Pons (tissue), 1 donor: ENCODE measurements at places on chromosomes 11 and 22.
A peak's percentile ranks its signal among the peaks of the same experiment; 100 is the strongest.

DNA sequence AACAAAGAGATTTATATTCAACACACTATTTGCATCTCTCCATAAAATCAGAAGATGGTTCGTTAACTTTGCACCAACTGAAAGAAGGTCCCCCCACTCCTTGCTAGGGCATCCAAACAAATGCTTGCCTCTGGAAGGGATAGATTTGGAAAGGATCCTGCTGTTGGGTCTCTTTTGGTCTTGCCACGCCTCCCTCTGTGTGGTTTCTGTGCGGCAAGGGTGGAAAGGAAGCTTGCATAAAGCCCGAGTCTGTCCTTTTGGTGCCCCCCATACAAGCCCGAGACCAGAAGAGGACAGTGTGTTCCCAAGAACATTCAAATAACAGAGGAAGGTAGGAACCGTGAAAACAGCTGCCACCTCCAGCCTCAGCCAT is 15.1 kb downstream of the SCGB1A1 start:
- DNase-seq, result no peak

DNA sequence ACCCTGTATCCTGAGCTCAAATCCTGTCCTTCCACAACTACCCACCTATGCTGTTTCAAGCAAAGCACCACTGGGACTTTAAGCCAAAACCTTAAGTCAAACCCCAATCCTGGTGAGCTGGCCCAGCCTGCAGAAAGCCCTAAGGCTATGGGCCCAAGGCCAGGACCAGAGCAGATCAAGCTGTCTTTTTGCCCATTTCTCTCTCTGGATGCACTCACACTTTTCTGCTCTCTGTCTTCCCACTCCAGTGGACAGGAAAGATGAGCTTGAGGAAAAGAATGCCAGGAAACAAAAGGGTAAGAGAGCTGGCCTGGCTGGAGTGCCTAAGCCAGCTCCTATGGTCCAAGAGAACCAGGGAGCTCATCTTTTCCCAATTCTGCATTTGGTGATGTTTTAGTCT is 284.3 kb upstream of the ISX start:
- DNase-seq, result no peak

- peak; percentile 81 for DNase-seq
Measured at GRCh38 chr11:59216641-59217564, 4.2 kb upstream of the MPEG1 start.

DNA sequence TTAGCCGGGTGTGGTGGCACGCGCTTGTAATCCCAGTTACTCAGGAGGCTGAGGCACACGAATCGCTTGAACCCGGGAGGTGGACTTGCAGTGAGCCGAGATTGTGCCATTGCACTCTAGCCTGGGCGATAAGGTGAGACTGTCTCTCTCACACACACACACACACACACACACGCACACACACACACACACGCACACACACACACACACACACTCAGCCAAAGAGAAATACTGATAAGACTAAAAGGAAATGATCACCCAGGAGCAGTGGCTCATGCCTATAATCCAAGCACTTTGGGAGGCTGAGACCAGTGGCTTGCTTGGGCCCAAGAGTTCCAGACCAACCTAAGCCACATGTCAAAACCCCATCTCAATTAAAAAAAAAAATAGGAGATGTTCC is 20.8 kb downstream of the HSPA8 start:
- DNase-seq, result no peak

GRCh38 chr11:133898770-133899115 is 53.4 kb upstream of the SPATA19 start:
- no peak for DNase-seq

DNA sequence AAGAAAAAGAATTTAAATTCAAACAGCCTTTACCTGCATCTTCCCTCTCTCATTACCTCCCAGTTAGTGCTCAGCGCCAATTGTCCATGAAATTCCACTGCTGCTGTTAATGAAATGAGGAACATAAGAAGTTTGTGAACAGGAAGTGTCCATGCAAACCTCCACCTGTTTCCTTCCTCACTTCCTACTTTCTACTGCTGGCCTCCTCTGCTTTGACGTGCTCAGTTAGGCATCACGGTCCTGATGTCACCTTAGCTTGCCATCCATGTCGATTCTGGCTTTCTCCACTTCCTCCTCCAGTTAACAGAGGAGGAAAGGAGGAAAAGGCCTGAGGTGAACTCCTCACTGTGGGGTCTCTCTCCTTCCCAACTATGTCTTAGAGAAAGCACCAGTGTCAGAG is 26.9 kb upstream of the HTR3A start:
- DNase-seq, result no peak

- no peak for DNase-seq
Measured at GRCh38 chr11:27949951-27950738, 157.8 kb downstream of the KIF18A start.

DNA sequence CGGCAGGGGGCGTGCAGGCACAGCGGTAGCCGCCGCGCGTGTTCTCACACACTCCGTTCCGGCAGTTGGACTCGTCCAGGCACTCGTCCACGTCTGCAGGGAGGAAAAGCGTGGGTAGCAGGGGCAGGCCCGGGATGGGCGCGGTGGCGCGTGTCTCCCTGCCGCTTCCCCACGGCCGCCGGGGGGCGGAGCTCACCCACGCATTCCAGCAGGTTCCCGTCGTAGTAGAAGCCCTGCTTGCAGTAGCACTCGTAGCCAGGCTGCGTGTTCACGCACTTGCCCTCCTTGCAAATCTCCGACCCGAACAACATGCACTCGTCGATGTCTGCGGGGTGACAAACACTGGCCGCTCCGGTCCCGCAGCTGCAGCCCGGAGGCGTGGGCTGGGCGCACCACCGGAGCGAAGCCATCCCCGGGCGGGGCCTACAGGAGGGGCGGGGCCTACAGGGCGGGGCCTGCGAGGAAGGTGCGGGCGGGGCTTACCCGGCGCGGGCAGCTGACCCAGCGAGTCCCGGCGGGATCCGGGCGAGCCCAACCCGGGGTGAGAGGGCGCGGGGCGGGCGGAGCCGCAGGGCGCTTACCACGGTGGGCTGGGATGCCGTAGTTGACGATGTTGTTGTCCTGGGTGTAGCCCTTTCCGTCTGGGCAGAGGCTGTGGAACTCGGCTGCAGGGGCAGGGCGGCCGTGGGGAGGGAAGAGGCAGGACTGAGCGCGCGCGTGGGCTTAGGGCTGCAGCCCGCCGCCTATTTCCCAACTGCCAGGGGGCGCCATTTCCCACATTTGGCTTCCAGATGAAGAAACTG is 15.6 kb downstream of the SCYL1 start:
- peak; percentile 80 for DNase-seq

GRCh38 chr11:132078264-132079076 is 708.1 kb downstream of the NTM start:
- DNase-seq, result peak; percentile 58

- DNase-seq, result no peak
Measured at GRCh38 chr11:85827748-85828639, 17.1 kb upstream of the SYTL2 start.

DNA sequence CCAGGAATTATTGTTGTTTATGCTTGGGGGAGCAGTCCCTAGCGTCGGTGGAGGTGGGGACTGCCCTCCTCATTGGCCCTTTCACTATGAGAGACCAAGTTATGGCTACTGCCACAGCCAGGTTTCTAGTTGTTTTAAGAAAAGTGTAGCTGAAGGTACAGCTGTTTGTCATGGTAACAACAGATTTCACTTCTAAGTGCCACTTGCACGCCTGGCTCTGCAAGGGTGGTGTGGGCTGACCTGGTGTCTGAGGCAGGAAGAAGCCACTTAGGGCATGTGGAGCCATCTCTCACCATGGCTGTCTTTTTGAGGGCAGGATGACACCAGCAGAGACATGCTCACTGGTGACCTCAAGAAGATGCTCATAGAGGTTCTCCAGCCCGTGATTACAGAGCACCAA is 46.3 kb upstream of the MPEG1 start:
- no peak for DNase-seq

- DNase-seq, result no peak
Measured at GRCh38 chr11:126776119-126776518, 224.5 kb downstream of the KIRREL3 start.

DNA sequence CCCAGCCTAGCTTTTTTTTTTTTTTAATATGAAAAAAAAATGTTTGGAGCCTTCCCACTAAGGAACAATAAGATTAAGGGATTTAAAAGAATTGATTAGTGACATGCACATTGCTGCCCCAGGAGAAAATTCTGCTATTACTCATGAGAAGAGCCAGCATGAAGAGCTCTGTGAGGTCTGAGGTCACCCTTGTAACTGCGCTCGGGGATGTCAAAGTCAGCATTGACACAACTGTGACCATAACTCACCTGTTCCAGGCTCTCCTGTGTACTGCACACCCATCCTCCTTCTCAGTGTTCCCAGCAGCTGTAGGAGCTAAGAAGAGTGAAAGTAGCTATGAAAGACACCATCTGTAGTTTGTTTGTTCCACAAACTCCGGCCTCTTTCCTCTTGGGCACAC is 109.8 kb upstream of the FGF3 start:
- no peak for DNase-seq

DNA sequence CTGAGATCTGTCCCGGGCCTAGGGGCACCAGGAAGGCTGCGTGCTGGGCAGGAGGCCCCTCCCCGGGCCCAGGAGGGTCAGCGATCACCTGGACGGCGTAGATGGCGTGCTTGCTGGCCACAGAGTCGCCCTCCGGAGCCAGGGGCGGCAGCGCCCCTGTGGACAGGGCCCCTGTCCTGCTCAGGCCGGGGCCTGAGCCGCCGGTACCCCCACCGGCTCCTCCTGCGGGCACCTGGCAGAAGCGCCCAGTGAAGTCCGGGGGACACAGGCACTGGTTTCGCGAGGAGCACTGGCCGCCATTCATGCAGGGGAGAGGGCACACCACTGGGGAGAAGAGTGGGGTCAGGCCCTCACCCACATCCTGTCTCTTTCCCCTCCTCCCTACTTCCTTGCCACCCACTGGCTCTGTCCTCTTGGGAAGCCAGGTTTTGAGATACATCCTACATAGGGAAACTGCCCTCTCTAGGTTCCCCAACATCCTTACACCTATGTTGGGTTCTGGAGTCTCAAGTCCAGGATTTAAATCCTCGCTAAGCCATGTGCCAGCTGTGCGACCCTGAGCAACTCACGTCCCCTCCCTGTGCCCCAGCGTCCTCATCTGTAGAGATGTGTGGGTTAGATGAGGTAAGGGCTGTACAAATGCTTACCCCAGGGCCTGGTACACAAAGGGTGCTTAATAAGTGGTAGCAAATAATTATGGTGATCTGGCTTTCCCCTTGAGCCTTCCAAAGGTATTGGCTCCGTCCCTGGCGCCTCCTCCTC is 3.9 kb downstream of the LTBP3 start:
- DNase-seq, result no peak

- DNase-seq, result no peak
Measured at GRCh38 chr11:27842290-27842689, 142.0 kb upstream of the BDNF start.

DNA sequence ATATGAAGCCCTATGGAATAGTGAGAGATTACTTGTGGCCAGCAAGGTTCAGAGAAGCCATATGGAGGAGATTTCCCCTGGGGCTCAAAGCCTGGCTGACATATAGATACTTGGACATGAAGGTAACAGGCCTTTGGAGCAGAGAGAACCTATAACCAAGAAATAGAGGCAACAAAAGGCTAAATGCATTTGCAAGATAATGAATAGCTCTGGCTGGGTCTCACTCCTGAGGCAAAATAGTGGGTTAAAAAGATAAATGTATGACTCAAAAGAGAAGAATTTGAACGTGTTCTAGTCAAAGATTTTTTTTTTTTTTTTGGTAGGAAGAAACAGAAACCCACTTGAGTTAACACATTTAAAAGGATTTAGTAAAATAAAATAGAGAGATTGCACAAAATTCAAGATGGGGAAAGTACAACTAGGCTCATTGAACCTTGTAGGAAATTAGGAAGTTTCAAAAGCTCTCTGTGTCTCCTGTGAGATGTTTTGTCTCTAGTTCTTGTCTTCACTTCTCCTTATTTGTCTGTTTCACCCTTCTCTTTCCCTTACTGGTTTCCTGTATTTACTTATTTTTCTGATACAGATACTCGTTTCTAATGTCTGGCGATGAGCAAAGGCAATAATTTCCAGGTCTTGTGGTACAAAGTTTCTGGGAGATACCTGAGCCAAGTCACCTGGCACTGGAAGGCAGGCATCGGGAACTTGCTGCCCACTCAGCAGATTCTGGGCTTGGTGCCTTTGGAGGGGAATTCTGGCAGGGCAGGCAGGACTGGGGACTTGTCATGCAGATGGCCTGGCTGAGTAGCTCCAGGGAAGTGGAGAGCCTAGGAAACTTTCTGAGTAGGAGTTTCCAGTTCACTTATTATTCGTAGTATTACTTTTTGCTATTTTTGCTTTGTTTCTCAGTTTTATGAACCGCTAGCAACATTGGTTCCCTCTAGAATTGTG is 49.2 kb upstream of the SESN3 start:
- peak; percentile 67 for DNase-seq

- DNase-seq, result peak; percentile 96
Measured at GRCh38 chr22:49448526-49448925, 379.1 kb downstream of the BRD1 start.

GRCh38 chr11:11512929-11513328 is 108.9 kb downstream of the GALNT18 start:
- no peak for DNase-seq

DNA sequence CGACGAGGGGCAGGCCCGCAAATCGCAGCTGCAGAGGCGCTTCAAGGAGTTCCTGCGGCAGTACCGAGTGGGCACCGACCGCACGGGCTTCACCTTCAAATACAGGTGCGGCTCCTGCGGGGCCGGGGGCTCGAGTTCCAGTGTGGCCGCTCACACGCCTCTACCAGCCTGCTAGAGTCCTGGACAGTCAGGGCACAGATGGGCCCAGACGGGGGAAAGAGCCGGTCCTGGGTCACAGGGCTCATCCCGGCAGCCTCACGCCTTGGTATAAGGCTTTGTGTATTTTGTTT is 506 bp downstream of the MCM5 start:
- DNase-seq, result no peak

GRCh38 chr11:78085972-78086371 is 6.3 kb upstream of the NDUFC2 start:
- no peak for DNase-seq

DNA sequence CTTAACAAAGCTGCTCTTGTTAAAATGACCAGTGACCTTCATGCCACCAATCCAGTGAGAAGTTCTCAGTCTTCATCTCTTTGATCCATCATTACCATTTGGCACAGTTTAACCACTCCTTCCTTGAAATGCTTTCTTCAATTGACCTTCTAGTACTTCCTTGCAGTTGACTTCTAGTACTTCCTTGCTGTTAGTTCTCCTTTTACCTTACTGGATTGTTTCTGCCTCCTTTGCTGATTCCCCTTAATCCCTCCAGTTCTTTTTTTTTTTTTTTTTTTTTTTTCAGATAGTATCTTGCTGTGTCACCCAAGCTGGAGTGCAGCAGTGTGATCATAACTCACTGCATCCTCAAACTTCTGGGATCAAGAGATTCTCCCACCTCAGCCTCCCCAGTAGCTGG is 66.0 kb upstream of the HORMAD2 start:
- DNase-seq, result no peak

- DNase-seq, result no peak
Measured at GRCh38 chr11:19499026-19499669, 213.5 kb upstream of the NAV2 start.

DNA sequence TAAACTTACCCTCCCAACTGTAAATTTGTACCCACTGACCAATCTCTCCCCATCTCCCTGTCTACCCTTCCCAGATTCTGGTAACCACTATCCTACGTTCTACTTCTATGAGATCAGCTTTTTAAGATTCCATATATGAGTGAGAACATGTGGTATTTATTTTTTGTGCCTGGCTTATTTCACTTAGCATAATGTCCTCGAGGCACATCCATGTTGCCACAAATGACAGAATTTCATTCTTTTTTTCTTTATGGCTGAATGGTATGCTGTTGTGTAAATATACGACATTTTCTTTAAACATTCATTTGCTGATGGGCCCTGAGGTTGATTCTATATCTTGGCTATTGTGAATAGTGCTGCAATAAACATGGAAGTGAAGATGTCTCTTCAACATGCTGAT is 74.7 kb upstream of the RRM1 start:
- DNase-seq, result no peak

GRCh38 chr11:122634501-122634900 is 21.0 kb upstream of the UBASH3B start:
- no peak for DNase-seq
